ENCODE measurements at places on chromosomes 4 and X.

DNA sequence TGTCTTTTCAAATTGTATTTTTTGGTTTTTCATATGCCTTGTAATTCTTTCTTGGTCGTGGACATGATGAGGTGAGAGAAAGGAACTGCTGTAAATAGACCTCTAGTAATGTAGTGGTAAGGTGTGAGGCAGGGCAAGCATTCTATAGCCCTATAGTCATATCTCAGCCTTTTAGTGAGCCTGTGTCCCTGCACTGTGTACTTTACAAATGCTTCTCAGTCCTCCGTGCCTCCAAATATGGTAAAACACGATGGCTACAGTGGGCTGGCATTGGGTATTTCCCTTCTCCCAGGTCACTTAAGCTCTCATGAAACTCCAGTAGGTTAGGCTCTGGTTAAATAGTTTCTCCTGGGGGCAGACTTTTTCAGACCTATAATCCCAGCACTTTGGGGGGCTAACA is 57.9 kb upstream of the PLS3 start:
- no peak for DNase-seq

- no peak for DNase-seq
Measured at GRCh38 chr4:100517864-100518341, at the start of gene EMCN. Gene EMCN (minus strand): TSS chr4:100518022. CDS start chr4:100517914, 108 bp downstream.

GRCh38 chr4:80183250-80184052 is 13.9 kb upstream of the PRDM8 start:
- no peak for DNase-seq

DNA sequence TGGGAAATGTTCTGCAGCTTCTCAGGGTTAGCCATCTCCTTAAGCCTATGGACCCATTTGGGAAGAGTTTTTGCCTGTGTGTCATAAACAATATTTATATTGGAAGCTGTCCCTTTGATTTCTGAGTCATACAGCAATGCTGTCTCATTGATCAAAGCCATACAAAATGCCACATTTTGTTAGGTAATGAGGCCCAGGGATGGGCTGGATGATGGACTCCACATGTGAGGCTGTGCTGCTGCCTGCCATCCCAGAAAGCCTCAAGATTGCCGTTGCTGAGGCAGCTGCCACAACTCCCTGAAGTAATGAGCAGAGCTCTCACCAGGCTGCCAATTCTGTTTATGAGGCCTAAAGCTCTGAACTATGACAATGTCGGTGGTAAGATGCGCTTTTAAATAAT is 12.2 kb upstream of the GJB1 start:
- no peak for DNase-seq

DNA sequence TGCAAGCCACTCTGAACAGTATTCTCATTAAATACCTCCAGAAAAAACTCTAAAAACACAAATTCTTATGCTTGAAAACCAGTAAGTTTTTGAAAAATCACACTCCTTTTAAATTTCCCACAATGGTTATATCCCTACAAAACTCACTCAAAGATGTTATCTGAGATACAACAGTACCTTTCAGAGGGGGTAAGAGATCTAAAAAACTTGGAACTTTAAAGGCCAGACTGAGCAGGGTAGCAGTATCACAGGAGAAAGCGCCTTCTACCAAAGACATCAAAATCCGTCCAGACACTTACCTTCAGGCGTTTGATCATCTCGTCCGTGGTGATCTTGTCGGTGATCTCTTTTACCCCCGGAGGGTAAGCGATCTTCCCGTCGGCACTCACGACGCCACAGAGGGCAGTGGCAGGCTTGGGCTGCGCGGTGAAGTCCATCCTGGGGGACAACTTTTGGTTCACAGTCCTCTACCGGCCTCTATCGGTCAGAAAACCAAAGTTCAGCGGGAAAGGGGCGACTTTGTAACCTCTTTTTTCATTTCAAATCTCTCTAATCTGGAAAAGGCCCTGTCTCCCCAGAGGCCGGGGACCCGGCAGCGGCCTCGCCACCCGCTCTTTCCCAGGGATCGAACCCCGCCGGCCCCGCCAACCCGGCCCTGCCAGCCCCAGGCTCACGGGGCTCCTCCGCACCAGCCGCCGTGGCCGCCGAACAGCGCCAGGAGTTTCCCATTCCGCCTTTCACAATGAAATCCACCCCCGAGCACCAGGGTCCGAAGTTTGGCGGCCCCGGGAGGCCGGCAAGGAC is 1.4 kb downstream of the PDS5A start:
- DNase-seq, result peak; percentile 87

DNA sequence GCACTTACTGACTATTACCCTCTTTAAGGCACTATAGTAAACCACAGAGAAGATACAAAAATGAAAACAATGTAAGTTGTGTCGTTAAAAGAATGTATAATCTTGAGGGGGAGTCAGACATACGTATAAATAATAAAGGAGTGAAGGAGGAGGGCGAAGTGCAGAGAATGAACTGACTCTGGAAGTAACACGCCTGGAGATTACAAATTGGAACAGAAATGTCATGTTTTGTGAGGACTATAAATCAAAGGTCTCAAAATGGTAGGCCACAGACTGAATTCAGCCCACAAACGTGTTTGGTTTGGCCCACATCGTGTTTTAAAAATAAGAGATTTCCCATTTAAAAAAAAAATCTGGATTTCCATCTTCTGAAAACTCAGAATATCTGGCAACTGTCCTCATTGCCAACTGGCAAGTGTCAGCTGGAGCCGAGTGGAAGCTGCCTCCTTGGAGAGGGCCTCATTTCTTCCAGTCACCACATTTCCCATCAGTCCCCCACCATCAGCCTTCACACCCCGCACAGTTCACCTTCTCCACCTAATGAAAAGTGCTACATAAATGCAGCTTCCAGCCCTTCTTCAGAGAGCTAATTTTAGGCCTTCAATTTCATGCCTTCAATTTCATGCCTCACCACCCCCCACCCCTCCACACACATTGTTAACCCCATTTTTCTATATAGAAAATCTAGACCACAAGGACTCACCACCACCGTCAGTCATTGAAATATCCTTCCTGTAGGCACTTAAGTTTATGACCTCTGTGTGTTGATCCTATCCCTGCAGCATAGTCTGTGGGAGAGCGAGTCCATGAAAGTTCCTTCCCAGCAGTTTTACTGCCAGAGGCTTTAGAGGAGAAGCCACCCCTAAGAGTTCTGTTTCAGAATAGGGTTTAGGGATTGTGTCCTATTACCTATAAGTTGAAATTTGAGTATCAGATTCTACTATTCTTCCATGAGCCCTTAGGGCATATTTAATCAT is 32.0 kb upstream of the COL25A1 start:
- DNase-seq, result no peak

DNA sequence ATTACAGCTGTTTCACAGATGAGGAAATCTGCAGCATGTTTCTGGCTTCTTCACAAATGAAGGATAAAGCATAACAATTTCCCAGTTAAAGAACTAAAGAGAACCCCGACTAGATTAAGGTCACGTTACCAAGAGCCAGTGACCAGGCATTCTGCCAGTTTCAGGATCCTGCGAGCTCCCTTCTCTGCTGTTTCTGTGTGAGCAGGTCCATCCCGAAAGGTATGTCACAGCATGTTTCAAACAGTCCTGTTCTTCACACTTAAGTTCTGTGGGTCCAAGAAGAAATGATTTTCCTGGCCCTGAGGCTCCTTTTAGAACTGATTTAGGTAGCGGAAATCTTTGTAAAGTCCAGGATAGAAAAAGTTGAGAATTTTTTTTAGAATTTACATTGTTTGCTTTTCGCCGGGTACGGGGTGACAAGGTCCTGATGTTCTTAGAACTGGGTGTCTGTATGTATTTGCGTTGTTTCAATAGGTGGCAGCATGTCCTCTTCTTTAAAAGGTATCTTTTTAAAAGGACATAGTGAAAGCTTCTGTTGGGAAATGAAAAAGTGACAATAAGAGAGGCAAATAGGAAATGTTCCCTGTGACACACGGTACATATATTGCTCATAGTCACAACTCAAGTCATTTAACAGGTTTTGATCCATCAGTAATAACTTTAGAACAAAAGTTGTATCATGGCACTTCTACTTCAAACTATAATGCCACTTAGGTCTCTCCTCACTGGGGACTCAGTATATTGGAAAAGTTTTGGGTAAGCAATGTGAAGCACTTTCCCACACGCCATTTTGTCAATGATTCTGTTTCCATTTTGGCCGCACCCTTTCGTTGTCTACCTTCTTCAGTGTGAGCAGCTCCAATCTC is 18.4 kb downstream of the IL21 start:
- peak; percentile 16 for DNase-seq

- DNase-seq, result no peak
Measured at GRCh38 chr4:124684301-124684700, 28.2 kb downstream of the ANKRD50 start.

DNA sequence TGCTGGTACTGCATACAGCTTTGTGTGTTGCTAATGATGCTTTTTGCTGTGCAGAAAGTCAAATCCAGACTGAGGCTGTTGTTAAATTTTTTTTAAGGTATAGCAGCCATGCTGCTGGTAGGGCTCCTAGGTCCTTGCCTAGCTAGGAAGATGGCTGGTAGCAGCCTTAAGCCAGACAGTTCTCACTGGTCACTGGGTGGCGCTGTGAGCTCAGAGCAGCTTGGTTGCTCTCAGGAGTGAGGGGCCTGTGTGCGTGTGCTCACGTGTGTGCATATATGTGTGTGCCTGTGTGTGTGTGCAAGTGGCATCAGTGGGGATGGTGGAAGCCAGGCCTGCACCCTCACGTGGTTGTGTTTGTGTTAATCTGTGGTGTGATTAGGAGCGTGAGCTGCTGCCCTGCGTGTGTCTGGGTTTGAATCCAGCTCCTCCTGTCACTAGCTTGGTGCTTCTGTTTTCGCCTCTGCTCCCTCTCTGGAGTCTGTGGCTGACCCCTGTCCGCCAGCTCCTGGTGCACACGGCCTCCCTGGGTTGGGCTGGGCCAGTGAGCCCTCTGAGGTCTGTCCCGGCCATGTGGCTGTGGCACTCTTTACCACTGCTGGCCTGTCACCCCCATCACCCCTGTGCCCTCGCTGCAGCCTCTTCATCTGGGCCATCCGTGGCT is 46.1 kb downstream of the SORCS2 start:
- DNase-seq, result peak; percentile 85

DNA sequence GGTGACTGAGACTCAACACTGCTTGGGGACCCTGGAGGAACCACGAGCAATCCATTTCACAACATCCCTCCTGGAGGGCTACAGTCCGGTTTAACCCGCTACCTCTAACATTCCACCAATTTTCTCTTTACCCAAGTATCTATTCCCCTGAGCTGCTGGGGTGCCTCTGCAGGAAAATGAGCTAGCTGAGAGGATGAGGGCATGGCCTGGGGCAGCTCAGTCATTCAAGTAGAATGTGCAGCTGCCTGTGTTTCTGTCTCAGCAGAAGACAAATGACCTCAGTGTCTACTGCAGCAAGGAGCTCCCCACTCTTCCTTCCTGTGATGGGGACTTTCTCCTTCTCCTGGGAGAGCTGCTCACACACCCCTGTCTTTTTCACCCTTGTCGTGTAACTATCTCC is 120.8 kb downstream of the ZNF518B start:
- no peak for DNase-seq

- no peak for DNase-seq
Measured at GRCh38 chrX:41322821-41323603, 10.9 kb upstream of the DDX3X start.

GRCh38 chr4:70754470-70754869 is 32.7 kb downstream of the RUFY3 start:
- DNase-seq, result no peak

- DNase-seq, result no peak
Measured at GRCh38 chr4:42566835-42567234, 90.1 kb downstream of the ATP8A1 start.

DNA sequence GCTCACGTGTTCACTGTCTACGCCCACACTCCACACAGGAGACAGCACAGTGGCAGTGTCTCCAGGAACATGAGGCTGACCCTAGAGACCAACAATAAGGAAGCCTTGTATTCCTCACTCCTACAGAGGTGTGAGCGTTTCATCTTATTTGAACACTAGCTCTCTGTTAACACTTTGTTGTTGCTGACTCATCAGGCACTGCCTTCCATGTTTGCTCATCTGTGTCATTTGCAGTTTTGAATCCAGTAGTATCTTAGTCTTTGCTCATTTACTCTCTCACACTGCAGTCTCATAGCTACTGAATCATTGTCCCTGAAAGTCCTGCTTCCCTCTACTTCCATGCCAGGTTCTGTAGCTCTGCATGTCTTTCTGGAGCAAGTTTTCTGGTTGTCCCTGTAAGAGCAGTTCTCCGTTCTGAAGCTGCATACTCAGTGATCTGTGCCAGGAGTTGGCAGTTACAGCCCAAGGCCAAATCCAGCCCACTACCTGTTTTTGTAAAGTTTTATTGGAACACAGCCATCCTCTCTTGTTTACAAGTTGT is 80.3 kb upstream of the DCLK2 start:
- DNase-seq, result no peak

- no peak for DNase-seq
Measured at GRCh38 chrX:109714340-109714958, 18.6 kb downstream of the ACSL4 start.

GRCh38 chr4:69057620-69058409 is 38.5 kb upstream of the UGT2B7 start:
- DNase-seq, result peak; percentile 30

DNA sequence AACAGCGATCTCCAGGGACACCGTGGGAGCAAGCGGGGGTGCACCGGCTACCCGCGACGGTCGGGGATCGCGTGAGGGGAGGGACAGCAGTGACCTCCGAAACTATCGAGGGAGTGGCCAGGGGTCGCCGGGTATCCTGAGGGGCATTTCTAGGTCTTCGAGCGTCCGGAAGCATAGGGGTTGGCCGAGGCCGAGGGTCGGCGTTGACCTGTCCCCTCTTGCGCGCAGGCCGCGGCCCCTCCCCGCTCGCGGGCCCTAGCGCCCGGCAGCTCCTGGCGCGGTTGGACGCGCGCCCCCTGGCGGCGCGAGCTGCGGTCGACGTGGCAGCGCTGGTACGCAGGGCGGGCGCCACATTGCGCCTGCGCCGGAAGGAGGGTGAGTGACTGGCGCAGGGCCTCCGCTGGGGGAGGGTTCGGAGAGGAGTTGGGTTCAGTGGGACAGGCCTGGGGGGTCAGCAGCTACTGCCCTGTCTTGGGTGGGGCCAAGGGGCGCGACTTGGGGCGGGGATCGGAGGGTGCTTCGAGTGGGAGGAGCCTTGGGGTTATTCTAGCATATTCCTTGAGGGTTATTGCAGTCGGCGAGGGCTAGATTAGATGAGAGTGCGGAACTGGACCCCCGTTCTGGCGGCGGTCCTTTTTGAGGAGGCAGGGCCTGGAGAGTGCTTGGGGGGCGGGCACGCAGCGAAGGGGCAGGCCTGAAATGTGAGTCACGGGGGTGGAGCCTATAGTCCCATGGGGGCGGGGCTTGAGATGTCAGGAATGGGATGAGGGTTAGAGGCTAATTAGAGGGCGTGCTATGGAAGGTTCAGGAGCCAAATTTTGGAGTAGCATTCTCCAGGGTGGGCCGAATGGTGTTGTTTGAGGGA is 1.2 kb downstream of the MAGIX start:
- DNase-seq, result peak; percentile 92

- peak; percentile 6 for DNase-seq
Measured at GRCh38 chrX:102832661-102833060, 104.4 kb upstream of the RAB40AL start.

DNA sequence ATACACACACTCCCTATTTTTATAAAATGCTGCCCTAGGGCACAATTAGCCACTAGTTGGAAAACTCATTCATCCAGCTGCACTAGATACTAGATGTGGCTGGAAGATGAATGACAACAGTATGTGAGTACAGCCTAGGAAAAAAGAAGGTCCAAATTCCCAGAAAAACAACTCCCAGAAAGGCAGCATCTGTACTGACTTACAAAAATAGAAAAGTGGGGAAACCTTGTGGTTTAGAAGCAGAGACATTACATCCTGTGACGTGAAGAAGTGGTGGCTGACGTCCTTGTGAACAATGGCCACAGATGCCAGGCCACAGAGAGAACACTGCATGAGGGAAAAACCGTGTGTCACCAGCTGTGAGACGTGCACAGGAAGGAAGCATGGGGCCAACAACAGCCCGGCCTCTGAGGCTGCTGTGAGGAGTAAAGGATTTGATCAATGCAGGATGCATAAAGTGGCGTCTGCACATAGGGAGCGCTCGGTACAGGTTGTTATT is 81.2 kb downstream of the SPRY1 start:
- no peak for DNase-seq

Data from H7 (cell line).